ENCODE measurements at places on chromosomes 7 and 10. TPM values are rescaled to one million over a fixed set of nuclear protein-coding genes. Genes with fewer than 3 reads are reported as not detected.

LRIT1 gene
- total RNA-seq: not detected

HOXA7 gene
- total RNA-seq: not detected

FGF8 gene
- total RNA-seq: not detected

JCAD gene
- total RNA-seq: 2.2 TPM

RINT1 gene
- total RNA-seq: 13.3 TPM

MACC1 gene
- total RNA-seq: 0.12 TPM

GDF10 gene
- 1.1 TPM for total RNA-seq

GNAT3 gene
- not detected for total RNA-seq

MSMB gene
- total RNA-seq: not detected

NPSR1 gene
- total RNA-seq: not detected

HECW1 gene
- total RNA-seq: not detected

LIPK gene
- not detected for total RNA-seq

CRHR2 gene
- total RNA-seq: not detected

IDI2 gene
- not detected for total RNA-seq

PON1 gene
- not detected for total RNA-seq

CALHM1 gene
- not detected for total RNA-seq

WASHC2C gene
- total RNA-seq: 35.6 TPM

ZCWPW1 gene
- total RNA-seq: 0.94 TPM

ADCYAP1R1 gene
- total RNA-seq: 0.35 TPM

ANK3 gene
- total RNA-seq: 48.9 TPM

ZSCAN25 gene
- total RNA-seq: 9.2 TPM

CASP7 gene
- 27.1 TPM for total RNA-seq

BMPR1A gene
- 39.7 TPM for total RNA-seq

CAV1 gene
- total RNA-seq: 153 TPM

SPAG6 gene
- not detected for total RNA-seq

GJD4 gene
- not detected for total RNA-seq

GPR141 gene
- total RNA-seq: 0.70 TPM

GIMAP1 gene
- total RNA-seq: not detected

EBF3 gene
- 8.8 TPM for total RNA-seq

HKDC1 gene
- 0.35 TPM for total RNA-seq

KCNH2 gene
- total RNA-seq: 0.08 TPM

CCDC71L gene
- total RNA-seq: 12.1 TPM

AGBL3 gene
- 1.2 TPM for total RNA-seq

FGL2 gene
- 9.8 TPM for total RNA-seq

SLC26A3 gene
- total RNA-seq: not detected

Data from smooth muscle cell of the coronary artery (primary cell).